ENCODE measurements at places on chromosomes 3 and 15. TPM values are rescaled to one million over a fixed set of nuclear protein-coding genes. Genes with fewer than 3 reads are reported as not detected.

GRCh38 chr3:142450189-142450588 is 2.4 kb upstream of the XRN1 start:
- DNase-seq: no peak

DNA sequence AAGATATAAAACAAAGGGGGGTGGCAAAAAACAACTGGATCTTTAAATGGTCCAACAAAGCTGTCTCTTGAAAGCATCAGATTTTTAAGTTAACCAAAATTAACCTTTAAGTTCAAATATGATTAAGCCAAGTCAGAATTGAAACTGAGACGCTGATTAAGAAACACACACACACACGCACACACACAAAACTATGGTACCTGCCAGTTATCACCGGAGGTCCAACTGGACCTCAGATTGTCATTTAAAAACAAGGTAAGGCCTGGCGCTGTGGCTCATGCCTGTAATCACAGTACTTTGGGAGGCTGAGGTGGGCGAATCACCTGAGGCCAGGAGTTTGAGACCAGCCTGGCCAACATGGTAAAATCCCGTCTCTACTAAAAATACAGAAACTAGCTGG is 10.4 kb downstream of the ARF4 start:
- no peak for DNase-seq

DNA sequence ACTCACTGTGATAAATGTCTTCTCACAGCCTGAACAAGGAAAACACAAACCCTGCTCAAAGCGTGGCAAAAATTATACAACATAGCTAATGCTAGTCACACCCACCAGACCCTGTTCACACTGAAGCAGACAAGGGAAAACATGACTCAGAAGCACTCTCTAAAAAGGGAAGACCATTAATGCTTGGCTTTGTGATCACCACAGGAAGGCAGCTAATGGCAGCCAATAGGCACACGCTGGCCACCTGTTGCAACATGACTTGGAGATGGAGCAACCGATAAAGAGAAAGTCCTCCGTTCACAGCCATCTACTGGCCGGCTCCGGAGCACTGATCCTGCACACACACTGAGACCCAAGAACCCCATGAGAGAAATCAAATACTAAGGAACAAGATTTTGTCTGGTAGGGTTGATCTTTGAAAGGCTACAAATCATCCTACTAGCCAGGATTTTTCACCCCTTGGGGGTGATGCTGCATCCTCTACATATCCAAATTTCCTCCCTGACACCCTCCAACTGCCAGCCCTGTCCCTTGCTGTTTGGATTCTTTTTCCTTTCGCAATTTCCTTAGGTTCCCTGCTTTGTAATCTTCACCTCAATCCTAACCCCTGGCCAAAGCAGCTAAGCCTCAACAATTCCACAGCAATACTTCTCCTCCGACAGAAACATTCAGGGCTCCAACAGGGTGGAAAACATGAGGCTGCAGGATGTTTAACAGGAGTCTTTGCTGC is 3.2 kb downstream of the ZXDC start:
- DNase-seq: no peak

DNA sequence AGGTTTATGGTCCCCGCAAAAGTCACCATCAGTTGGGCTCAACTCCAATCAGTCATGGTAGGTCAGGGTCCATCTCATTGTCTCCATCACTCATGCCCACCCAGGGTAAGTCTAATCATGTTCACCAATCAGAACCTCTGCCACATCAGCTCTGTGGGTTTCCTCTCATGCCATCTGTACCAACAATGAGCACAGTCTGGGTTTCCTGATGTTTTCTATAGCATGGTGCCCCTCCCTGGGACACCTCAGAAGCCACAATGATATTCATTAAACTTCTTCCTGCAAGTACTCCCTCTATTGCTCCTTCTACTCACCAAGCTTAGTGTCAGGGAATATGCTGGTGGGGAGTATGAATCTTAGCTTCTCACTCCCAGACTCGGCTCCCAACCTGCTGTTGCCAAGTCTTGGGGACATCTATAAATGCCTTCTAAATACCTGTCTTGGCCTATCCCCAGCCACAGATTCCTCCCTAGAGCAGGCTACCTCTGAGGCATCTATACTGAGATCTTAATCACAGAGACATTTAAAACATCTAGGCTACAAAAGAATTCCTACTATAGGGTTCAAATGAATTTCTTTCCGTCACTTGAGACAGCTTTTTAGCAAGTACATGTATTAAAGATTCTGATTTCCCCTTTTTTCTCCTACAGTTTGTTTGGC is 5.0 kb upstream of the CCR2 start:
- no peak for DNase-seq

DNA sequence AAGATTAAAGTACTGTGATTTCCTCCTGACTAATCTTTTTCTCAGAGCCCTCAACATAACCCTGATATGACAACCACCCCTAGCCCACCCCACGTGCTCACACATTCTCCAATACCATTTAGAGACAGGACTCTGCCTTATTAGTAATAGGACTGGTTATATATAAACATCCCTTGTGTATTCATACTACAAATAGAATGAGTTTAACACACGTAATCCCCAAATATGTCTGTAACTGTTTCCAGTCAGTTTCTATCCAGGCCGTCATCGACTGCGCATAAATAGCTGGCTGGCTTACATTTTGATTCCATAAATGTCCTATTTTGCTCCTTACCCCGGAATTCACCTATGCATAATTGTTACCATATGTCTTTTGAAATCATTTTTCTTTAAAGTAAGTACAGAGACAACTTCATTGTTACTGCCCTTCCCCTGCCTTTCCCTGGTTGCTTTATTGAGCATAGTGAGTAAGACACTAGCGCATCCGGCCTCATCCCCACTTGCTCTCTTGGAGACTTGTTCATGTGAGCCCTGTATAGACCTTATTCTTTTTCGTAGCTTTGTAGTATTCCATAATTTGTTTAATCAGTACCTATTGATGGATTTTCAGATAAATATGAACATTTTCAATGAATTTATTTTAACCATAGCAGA is 3.5 kb upstream of the P2RY14 start:
- no peak for DNase-seq

DNA sequence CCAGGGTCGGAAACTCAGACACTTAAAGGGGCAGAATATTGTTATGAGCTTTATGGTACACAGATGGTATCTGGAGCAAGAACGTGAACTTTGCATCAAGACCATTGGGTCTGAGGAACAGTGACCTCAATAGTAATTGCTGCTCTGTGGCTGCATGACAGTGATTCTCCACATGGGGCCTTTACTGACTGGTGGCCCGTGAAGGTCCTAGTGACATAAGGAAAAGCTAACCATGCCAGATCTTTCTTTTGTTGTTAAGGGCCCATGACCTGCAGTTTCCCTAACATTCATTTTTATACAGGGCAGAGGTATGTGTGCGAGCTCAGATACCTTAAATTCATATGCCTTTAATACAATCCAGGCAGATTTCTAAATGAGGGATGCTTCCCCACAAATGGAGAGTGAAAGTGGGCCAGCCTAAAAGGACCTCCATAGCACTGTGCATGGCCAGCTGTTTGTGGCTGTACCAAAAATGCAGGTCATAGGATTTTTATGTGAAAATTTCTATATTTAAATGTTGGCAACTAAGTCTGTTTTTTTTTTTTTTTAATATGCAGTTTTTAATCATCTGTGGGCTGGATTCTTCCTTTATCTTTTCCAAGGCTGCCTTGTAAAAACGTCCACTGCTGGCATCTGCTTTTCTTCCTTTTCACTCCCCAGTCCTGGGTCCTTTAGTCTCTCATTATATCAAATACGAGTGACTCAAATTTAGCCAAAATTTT is 188.0 kb upstream of the IL12A start:
- DNase-seq: no peak

- no peak for DNase-seq
Observed at GRCh38 chr3:72060447-72061034, 275.6 kb upstream of the PROK2 start.

DNA sequence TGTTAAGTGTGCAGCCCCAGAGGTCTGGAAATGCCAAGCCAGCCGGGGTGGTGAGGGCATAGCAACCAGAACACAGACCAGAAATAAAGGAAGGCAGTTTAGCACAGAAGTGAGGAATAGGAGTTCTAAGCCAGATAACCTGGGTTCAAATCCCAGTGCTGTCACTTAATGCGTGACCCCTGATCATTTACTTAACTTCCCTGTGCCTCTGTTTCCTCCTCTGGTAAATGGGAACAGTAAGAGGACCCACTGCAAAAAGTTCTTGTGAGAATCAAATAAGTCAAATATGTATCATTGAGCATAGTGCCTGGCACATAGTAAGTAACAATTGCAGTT is 125.2 kb upstream of the ARHGEF3 start:
- DNase-seq: no peak

- DNase-seq: peak; percentile 63
Observed at GRCh38 chr3:31610700-31611275, 78.1 kb downstream of the STT3B start.

Gene GRIP2
- 0.06 TPM for total RNA-seq

Gene MRPS11
- total RNA-seq: 45.0 TPM

GRCh38 chr3:62414786-62415185 is 41.4 kb upstream of the FEZF2 start:
- no peak for DNase-seq

DNA sequence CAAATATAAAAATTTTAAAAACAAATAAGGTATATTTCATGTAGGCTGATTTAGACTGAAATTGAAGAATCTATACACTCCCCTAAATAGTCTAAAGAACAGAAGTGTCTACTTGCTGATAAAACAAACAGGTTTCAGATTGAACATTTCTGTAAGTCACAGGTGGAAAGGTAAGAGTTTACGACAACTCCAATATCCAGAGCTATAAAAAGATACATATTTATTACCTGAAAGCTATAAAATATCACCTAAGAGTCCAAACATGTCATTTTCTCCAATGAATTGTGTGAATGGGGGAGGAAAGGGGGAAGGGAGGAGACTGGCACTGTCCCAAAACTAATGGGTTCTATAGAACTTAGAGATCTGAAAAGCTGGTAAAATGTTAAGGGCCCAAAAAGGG is 26.1 kb downstream of the PPP1R2 start:
- DNase-seq: no peak

DNA sequence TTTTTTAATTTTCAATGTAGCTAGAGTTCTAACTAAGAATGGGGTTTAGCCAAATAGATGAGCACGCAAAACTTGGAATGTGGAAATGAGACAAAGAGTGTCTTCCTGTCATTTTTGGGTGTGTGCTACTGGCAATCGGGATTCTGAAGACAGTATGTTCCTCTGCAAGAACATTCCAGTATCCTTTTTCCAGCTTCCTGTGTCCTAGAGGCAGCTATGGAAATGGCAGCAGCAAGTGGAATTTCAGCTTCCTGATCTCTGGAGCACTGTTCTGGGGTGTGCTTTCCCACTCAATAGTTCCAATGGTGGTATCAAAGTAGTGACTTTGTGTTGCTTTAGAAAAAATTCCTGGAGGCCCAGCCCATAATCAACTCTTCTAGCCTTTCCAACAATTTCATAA is 642.9 kb upstream of the KCNMB2 start:
- DNase-seq: no peak

DNA sequence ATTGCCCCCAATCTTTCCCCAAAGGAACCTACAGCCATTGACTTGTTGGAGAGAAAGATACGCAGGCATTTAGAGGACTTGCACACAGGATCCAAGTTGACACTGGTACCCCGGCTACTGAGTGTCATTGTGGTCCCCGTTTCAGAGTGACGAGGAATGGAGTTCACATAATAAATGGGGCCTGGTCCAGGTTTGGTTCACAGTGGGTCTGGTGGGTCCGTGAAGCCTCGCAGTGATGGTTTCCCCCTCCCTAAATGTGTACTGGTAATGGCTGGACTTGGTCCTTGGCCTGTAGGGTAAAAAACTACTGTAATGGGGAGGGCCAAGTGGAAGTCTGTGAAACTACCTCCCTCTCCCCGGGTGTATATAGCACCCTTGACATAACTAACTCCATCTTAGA is 232.1 kb upstream of the LYSMD4 start:
- no peak for DNase-seq

DNA sequence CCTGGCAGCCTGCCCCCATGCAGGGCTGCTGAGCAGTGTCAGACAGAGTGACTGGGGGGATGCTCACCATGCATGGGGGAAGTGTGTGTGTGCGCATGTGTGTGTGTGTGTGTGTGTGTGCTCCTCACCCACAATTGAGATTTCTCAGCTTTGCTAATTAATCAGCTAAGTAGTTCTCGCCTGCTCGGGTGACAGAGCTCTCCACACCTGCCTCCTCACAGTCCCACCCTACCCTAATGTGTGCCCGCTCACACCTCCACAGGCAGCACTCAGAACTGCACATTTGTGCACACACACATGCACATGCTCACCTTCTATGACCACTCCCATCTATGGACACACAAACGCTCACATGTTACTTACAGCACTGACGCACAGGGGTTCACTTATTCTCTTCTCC is 37.3 kb downstream of the CACNA2D2 start:
- no peak for DNase-seq

GRCh38 chr3:138284957-138285477 is 44.6 kb downstream of the NME9 start:
- DNase-seq: no peak

Measured in cardiac muscle cell (in vitro differentiated cells and primary cell).